ENCODE measurements at places on chromosomes 5 and 9. TPM values are rescaled to one million over a fixed set of nuclear protein-coding genes. Genes with fewer than 3 reads are reported as not detected.

- DNase-seq = no peak
These were observed 15.2 kb upstream of the RXFP3 start for GRCh38 chr5:33921002-33921401.

DNA sequence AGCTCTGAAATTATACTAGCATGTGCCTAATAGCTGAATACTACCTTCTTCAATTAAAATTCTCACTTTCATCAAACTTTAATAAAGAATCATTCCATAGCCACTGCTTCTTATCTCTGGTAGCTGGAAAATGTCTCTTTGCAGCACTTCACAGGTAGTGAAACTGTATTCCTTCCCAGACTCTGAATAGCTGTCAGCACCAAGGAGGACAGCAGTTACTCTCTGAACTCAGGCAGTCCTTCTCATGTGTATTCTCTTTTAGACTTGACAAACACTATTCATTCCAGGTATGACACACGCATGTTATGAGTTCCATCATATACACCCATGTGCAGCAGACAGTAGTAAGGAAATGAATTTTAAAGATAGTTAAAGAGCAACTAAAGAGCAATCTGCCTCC lies 627.1 kb downstream of the EFNA5 start:
- DNase-seq = no peak

ICE1 gene
- 19.1 TPM for total RNA-seq

- DNase-seq = no peak
These were observed 108.1 kb upstream of the FBN2 start for GRCh38 chr5:128646176-128646575.

DNA sequence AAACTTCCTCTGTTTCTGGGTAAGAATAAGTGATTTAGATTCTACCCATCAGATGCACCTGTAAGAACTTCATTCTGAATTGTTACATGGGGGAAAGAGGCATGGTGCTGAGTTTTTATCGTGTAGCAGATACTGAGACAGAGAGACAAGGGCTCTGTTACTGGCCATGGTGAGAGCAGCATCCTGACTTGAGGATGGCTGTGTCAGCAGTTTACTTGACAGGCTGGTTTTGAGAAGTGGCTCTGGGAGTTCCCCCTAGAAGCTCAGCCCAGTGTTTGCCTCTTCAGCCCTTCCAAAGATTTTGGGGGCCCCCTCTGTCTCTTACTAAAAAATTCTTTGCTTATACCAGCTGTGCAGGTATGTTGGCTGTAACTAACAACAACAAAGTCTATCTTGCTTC lies 510.5 kb downstream of the LRRC70 start:
- DNase-seq = no peak

DNA sequence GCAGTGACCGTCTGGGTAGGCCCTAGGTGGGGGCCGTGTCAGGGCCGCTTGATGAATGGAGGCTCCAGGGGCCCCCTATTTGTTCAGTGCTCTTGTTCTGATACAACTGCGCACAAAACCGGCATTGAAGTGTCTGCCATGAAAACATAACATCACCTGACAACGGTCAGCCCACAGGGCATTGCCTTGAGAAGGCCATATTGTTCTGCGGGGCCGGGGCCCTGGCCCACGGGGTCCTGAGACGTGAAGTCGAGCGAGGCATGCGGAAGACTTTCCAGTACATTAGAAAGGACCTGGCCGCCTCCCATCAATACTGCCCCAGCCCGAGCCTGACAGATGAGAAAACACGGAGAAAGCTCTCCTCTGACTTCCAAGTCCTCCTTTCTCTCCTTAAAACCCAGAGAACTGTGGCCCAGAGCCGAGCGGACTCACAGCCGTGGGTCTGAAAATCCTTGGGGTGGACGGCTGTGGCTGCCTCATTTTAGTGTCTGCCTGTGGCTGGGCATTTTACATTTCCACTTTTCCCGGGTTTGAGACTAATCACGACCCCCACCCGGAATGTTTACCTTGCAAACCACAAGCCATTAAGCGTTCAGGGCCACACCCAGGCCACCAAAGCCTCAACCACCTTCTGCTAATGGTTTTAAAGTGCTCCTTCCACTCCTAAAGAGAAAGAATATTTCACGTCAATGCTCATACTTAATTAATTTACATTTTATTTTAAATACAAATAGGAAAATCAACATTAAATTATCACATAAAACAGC lies 391.0 kb upstream of the IRX2 start:
- DNase-seq = no peak

- no peak for DNase-seq
These were observed at the start of gene GNG10 for GRCh38 chr9:111661150-111661801. Gene GNG10, plus strand, starts transcription at chr9:111661605. Its CDS starts 30 bp downstream, at chr9:111661635.

DNA sequence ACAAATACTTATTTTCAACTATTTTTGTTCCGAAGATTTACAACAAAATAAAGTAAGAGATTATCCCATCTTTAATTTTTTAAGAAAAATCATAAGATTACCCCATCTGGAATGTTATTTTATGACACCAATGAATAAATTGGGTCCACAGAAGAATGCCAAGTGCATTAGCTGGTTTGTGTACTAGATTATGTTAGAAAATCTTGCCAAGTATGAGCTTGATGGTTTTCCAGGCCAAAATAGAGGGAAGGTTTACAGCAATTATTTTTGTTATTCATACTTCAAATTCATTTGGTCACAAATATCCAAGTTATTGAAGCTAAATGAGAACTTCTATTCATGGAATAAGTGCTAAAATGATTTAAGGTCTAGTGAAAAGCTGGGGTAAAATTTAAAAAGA lies 109.4 kb upstream of the DMRTA1 start:
- DNase-seq = no peak

TPPP gene
- total RNA-seq = 0.46 TPM

NMUR2 gene
- not detected for total RNA-seq

GRCh38 chr5:170313344-170313743 lies 15.8 kb upstream of the LCP2 start:
- DNase-seq = no peak

GRCh38 chr9:126939821-126940221 lies 25.2 kb downstream of the RALGPS1 start:
- DNase-seq = no peak

DNA sequence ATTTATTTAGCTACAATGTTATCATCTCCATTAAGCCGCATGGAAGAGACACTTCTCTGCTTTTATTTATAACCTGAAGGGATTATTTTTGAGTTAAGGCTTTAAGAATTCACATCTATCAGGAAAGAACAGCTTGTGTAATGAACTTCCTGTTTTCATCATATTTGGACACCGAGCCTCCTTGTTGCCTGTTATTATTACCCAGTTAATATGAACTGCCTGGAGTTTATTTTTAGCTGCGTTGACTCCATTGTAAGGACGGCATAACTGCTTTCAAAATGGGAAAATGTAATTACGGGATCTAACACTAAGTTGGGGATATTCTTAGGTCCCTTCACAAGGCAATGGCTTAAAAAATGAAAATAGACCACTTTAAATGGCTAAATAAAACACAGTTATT lies 89.0 kb upstream of the NR4A3 start:
- no peak for DNase-seq

GRCh38 chr5:57842364-57843058 lies 359.9 kb upstream of the ACTBL2 start:
- DNase-seq = no peak

GRCh38 chr5:56638061-56638621 lies 177.2 kb upstream of the MAP3K1 start:
- peak; percentile 69 for DNase-seq

FANCG gene
- total RNA-seq = 60.3 TPM

CDH18 gene
- total RNA-seq = not detected

GARIN3 gene
- total RNA-seq = not detected

TLN1 gene
- 114 TPM for total RNA-seq
